ENCODE measurements at places on chromosomes 5 and 9.

DNA sequence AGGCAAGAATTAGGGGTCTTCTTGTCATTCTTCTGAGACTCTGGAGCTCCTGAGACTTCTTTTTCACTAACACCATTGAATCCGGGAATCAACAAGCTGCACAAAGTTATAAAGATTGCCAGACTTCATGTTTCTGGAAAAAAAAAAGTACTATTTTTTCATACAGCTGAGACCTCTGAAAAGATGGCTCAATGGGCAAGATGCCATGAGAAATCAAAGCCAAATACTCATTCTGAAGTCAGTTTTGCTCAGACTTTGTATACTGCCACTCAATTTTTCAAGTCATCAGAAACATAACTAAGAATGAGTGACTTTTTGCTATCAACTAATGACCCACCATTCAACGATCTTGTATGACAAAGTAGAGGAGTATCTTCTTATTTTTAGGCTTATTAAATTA, 512.0 kb downstream of the RAB3C start:
- no peak for DNase-seq

- DNase-seq: no peak
Observed at GRCh38 chr5:149195337-149195887, 54.1 kb downstream of the ABLIM3 start.

DNA sequence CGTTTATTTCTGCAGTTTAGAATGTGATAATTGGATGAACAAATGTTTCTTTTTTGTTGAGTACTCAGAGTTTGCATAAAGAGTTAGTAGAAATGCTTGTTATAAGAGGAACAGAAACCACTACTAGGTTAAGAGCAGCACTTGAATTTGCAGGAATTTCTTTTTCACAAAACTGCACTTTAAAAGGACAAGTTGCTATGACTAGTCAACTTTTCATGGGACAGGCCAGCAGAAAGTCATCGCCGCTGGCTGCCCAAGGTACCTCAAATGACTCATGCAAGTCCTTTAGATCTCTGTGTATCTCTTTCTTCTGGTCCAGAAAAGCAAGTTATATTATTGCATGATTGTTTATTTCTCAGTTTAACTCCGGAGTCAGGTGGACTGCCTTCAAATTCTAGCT, 97.3 kb upstream of the HMHB1 start:
- DNase-seq: no peak

- peak; percentile 47 for DNase-seq
Observed at GRCh38 chr9:110257097-110257841, 962 bp upstream of the TXN start.

DNA sequence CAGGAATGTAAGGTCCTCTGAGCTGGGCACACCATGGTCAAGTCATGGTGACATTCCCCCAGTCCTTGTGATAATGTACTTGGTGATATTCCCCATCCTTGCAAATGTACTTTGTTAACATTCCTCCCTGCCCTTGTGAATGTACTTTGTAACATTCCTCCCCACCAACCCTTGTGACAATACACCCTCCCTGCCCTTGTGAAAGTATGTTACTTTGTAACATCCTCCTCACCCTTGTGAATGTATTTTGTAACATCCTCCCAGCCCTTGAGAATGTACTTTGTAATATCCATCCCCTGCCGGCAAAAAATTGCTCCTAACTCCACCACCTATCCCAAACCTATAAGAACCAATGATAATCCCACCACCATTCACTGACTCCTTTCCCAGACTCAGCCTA, 53.3 kb downstream of the RAPGEF6 start:
- DNase-seq: no peak

DNA sequence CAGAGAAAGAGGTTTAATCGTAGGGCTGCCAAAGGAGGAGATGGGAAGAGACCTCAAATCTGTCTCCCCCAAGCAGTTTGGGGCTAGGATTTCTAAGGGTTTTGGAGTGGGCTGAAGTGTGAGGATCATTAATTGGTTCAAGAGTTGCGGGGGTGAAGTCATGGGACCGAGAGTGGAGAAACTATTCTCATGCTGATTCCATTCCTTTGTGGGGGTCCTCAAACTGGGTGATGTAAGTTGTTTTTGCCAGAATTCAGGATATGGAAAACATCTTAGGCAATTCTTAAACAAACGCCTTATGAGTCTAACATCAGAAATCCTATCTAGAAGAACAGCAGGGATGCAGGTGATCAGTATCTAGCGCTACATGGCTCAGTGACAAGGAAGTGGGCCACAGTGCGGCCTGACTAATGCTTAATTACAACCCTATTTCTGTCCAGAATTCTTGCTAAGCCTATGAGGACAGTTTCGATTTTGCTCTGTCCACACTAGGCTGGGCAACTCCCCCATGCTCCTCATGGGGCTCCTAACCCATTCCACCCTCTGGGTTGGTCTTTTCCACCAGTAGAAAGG, 27.7 kb upstream of the TRIO start:
- no peak for DNase-seq

DNA sequence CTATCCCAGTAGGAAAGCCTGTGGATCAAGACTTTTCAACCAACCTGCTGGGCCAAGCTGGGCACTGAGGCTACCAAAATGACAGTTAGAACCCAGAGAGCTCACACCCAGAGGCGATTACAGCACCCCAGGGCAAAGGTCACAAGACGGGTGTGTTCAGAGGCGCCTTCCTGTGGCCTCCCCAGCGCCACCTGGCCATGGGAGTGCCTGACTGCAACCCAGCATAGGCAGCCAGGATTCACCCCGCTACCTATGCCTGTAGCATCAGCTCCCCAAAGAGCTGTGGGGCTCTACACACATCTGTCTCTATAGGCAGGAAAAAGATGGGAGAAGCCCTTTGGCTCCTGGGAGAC, 33.5 kb downstream of the PDGFRB start:
- peak; percentile 38 for DNase-seq

GRCh38 chr5:178690208-178690607, 40.3 kb downstream of the ZNF354A start:
- no peak for DNase-seq

- no peak for DNase-seq
Observed at GRCh38 chr5:61277781-61278180, 54.3 kb upstream of the ZSWIM6 start.

DNA sequence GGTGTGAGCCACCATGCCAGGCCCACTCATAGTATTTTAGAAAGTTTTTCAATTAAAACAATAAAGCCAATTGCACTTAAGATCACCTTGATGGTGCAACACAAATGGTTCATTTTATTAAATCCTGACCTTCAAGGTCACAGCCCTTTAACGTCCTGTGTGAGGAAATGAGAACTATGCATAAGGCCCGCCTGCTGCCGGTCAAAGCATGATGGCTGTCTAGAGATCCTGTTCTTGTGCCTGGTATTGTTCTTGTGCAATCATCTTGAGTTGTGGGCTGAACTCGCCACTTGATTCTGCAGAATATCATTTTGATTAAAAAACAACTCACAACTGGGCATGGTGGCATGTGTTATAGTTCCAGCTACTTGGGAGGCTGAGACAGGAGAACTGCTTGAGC, 43.6 kb upstream of the FBXW11 start:
- DNase-seq: peak; percentile 9

DNA sequence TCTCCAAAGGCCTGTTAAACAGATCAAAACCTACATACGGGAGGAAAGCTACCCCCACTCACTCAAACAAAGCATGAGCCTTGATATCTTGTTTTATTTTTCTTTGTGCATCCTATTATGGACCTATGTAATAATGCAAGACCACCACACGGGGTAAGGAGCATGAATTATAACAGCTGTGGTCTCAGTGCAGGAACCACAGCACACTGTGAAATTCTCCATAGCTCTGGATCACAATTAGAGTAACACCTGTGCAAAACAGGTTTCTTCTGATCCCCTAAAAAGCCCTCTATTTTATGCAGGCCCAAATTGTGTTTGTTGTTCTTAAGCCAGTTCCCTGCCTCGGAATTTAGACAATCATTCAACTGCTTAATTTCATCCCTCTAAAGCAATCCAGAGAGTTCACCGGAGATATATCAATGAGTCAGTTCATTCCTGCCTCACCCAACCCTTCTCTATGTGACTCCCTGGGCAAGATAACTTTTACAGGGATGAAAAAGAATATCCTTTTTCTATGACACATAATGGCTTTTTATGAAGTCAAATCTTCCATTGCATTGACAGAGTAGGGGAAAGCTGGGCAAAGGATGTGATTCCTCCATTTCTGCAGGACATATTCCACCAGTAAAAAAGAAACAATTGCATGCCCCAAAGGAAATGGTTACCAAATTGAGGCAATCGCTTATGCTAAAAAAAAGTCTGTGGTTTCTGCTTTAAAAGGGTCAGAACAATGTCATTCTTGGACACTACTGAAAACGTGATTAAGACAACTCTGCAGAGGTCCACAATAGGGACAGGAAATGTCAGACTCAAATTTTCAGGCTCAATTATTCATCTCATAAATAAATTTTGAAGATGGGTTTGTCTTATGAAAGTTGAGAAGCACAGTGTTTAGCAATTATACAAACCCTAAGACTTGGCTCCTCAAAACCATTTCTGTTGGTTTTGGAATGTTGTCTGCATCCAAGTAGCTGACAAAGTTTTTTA, 41.6 kb upstream of the FST start:
- DNase-seq: no peak

DNA sequence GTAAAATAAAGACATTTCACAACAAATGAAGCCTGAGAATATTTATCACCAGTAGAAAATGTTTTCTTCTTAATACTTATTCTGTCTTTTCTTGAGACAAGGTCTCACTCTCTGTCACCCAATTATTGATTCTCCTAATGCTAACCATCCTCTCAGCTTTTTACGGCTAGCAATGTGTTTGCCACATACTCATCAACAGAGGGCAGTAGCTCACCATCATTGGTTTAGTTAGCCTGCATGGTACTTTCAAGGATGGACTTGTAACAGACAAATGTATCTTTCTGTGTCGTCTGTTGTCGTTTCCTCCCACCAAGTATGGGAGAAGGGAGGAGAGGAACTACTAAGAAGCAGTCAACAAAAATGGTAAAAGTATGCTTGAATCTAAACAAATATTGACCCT, 5.9 kb upstream of the ACO1 start:
- DNase-seq: no peak

GRCh38 chr5:83368319-83368718, 103.2 kb upstream of the VCAN start:
- no peak for DNase-seq

DNA sequence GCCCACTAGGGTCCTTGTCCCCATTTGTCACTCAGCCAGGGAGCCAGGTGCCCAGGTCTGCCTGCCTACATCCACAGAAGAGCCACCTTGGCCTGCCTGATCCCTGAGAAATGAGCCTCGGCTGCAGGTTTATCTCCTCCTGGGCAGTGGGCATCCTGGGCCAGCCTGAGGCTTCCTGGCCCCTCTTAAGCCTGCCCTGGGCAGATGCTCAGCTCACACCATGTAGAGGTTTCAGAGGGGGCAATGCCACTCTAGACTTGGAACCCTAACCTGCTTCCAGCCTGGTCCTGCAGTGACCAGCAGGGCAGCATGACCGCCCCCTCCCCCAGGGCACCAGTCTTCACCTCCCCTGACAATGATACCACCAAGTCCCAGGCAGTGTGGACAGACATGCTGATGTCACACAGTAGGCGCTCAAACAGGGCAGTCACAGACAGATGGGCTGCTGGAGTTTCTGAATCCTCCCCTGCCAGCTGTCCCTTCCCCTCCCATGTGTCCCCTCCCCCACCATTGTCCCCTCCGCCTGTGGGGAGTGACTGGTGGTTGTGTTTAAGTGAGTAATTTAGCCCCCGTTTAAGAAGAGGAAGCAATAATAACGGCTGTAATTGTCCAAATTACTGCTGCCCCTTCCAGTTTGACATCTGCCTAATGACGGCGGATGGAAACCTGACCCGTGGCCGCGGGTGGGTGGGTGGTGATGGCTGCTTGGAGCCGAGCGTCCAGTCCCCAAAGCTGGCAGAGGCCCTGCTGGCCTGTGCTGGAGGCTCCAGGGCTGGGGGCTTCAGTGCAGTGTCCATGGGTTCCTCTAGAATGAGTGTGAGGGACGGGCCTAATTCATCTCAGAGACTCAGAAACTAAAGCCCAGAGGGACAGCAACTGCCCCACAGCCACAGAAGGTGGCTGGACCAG, 147.7 kb downstream of the BARX1 start:
- no peak for DNase-seq

GRCh38 chr5:113242481-113243348, 192.1 kb downstream of the TSSK1B start:
- no peak for DNase-seq

DNA sequence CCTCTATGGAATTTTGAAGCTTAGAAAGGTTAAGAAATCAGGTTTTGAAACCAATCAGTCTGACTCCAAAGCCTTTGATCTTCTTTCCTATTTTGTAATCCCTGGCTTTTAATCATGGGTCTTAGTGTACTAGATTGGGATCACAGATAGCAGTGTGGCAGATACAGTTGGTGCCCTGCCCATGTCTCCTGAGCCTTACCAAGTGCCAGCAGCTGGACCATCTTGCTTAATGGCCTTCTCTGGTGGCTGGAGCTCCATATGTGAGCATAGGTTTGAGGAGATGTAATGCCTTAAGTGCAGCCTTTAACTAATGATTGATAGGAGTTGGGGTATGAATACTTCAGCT, 16.7 kb upstream of the RIC1 start:
- no peak for DNase-seq

DNA sequence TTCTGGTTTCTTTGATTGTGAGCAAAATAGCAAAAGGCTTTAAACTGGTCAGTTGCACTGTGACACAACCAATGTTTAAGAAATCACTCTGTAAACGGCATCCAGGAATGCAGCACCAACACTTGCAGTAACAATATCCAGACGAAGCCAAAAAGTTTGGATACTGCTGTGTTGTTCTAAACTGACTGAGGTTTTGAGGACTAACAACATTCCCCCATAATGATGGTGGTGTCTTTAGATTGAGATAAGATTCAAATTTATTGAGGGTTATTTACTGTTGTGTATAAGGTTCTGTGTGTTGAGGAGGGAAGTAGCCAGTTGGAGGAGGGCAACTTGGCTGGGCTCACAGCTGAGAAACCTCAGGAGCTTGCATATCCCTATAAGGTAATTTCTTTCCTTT, 353.6 kb downstream of the BNC2 start:
- no peak for DNase-seq

GRCh38 chr9:133601746-133602145, 7.4 kb downstream of the FAM163B start:
- no peak for DNase-seq

GRCh38 chr5:171342362-171343111, 33.5 kb downstream of the TLX3 start:
- peak; percentile 41 for DNase-seq

DNA sequence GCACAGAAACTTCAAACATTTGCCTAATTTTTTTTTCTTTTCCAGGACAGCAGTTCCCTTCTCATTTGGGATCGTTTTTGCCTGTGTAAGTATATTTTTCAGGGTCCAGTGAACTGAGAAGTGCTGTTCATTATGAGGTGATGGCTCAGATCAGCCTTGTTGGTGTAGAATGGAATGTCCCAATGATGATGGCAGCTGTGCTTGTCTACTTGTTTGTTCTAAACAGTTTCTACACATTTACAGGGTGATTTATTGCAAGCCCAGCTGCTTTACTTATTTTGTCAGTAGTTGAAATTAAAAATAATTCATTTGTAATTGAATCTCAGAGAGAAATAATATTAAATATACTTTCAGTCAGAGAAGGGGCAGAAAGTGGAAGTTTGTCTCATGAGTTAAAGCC, 337.6 kb upstream of the SEMA6A start:
- no peak for DNase-seq

Data from activated T-cell treated with anti-CD3 and anti-CD28 coated beads, Interleukin-2, amount 50 U/mL, for 48 hours (primary cell).